ENCODE measurements at places on chromosomes 16 and 17.
A peak's percentile ranks its signal among the peaks of the same experiment; 100 is the strongest.

DNA sequence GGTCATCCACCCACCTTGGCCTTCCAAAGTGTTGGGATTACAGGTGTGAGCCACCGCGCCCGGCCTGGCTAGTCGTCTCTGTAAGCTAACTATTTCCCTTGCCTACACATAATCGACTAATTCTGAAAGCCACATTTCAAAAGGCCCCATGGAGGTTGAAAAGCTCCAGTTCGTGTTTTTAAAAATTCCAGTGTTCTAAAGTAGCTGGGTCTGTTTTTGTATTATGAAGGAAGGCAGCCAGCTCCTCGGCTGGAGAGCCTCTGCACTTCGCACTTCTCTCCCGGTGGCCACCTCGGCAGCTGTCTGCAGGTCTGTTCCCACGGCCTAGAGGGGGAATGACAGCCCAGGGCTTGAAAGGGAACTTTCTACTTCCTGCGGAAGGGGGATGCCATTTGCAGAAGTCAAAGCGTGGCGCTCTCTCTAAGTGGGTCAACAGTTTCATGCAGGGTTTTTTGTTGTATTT, 16.9 kb downstream of the HASPIN start:
- DNase-seq: peak; percentile 69

DNA sequence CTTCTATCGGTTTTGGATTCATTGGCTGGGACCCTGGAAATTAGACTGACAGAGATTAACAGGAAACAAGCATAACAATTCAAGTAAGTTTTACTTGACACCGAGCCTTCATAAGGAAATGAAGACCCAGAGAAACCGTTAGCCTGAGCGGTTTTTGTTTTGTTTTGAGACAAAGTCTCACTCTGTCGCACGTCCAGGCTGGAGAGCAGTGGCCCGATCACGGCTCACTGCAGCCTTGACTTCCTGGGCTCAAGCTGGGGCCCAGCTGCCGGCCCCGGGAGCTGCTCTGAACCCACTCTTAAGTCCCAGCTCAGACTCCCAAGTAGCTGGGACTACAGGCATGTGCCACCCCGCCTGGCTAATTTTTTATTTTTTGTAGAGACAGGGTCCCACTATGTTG, 321.3 kb downstream of the SEC14L1 start:
- peak; percentile 51 for DNase-seq

DNA sequence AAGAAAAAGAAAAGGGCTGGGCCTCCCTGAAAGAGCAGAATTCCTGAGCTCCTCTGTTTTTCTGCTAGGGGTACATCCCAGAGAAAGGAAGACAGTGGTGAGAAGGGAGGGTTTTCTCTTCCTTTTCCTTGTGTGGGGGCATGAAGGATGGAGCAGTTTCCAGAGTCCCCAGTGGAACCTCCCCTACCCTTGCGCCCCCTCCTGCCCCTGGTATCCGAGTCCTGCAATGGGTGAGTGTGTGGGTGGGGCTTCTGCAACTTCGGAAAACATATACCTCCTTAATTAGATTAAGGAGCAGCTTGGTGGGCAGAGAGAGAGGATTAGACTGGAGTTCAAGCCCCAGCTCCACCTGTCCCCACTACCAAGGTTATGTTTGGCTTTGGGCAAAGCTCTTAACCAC, 5.4 kb upstream of the GIP start:
- no peak for DNase-seq

- DNase-seq: no peak
Measured at GRCh38 chr17:6457688-6458459, 13.6 kb downstream of the PIMREG start.

DNA sequence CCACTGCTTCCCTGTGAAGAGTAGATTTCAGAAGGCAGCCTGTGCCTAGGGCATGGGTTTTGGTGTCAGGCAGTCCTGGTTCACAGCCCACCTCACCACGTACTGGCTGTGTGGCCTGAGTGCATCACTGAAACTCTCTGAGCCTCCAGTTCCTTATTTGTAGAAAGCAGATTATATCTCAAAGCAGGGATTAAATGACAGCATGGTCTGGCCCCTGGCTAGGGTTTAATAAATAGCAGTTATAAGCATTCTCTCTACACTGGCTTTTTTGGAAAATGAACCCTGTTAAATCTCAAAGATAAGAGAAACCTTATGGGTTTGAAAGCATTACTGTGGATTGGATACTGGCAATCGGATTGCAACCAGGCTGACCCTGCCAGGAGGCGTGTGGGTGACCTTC, 2.9 kb upstream of the MT1M start:
- DNase-seq: no peak

DNA sequence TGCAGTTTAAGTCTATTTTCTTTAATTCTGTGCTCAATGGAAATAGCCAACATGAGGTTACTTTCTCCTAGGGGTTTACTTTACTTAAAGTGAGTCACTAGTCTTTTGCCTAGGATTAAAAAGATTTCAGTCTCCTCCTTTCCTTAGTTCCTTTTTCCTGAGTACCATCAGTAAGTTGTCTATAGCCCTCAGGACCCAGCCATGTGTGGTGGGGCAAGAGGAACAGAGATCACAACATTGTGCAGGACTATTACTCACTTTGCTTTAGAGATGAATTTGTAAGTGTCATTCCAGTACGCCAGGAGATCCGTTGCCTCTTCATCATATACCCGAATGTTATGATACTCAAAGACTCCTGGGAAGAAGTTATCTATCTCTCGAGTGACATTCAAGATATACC, 27.7 kb upstream of the CORO6 start:
- DNase-seq: no peak

DNA sequence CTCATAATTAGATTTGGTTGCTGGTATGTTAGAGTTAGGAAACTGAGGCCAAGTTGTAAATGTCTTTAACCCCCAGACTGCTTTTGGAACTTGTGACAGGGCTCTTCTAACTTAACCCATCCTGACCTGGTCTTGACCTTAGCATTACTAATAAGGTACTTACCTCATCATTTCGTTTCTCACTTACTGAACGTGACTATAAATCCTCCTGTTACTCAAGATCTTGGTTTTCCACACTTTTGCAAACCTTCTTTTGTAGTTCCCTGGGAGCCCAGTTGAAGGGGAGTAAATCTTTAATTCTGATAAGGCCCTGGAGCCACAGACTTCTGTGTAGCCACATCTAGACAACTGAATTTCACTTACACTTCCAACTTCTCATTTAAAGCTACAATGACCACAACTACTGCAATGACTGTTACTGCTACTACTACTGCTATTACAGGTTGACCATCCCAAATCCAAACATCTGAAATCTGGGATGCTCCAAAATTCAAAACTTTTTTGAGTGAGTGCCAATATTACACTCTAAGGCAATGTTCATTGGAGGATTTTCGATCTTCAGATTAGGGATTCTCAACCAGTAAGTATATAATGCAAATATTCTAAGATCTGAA, 248.8 kb upstream of the TBX2 start:
- DNase-seq: no peak

GRCh38 chr17:29138184-29138955, 41.8 kb downstream of the MYO18A start:
- peak; percentile 75 for DNase-seq

- no peak for DNase-seq
Measured at GRCh38 chr17:80701730-80702129, 157.1 kb downstream of the RPTOR start.

DNA sequence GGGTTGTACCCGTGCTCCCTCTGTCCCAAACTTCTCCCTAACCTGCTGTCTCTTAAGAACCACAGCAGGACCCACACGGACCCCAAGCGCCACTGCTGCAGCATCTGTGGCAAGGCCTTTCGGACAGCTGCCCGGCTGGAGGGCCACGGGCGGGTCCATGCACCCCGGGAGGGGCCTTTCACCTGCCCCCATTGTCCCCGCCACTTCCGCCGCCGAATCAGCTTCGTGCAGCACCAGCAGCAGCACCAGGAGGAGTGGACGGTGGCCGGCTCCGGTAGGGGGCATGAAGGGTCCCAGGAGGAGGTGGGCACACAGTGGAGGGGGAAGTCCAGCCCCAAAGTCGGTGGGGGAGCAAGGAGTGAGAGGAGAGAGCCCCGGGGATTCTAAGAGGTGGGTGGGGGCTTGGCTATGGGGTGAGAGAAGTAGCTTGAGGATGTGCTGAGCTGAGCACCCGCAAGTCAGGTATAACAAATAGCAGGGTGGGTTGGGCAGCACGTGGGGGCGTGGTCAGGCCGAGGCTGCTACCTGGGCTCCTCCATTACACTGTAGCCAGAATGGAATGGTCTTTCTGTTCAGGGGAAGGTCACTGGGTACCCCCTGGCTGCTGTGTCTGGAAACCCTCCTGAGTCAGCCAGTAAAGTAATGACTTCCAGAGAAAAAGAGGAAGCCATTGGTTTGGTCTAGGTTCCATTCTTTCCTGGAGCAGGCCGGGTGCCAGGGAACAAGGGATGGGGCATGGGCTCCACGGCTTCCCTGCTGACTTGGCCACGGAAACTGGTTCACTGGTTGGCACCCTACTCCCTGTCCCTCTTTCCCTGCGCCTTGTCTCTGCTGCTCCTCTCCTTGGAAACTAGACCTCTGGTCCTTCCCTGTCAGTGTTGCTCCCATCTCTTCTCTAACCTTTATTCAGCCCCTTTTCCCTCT, 7.1 kb downstream of the PRSS53 start:
- DNase-seq: no peak

GRCh38 chr16:71353736-71354135, 4.8 kb upstream of the CALB2 start:
- DNase-seq: no peak

DNA sequence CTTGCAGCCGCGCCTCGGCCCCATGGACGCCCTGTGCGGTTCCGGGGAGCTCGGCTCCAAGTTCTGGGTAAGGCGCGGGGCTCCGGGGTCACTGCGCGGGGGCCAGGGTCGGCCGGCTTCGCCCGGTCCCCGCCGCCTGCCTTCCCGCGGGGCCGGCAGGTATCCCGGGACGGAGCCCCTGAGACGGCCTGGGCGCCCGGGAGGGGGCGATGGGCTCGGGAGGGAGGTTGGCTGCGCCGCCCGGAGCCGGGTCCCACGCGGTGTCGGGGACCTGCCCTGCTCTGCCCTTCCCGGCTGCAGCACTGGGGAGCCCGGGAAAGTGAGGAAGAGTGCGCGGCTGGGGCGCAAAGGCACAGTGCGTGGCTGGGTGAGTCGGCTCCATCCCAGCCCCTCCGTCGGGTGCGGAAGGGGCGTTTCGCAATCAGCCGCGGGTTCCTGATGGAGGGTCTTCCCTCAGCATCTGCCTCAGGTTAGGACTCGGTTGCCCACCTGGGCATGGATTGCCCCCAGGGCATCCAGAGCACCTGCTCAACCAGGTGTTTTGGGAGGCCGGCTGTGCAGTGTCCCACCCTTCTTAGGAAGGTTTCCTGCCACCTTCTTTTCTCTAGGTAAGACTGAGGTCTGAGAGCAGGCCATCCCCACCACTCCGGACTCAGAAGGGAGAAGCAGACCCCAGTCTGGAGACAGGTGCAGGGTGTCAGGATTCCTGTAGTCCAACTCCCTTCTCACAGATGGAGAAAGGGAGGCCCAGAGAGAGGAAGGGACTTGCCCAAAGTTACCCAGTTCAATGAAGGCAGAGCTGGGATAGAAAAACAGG, 442 bp downstream of the ABCC3 start:
- DNase-seq: no peak

GRCh38 chr16:57677622-57678369, 9.7 kb downstream of the ADGRG3 start:
- no peak for DNase-seq

- DNase-seq: no peak
Measured at GRCh38 chr17:31562376-31562840, 170.9 kb downstream of the RAB11FIP4 start.

DNA sequence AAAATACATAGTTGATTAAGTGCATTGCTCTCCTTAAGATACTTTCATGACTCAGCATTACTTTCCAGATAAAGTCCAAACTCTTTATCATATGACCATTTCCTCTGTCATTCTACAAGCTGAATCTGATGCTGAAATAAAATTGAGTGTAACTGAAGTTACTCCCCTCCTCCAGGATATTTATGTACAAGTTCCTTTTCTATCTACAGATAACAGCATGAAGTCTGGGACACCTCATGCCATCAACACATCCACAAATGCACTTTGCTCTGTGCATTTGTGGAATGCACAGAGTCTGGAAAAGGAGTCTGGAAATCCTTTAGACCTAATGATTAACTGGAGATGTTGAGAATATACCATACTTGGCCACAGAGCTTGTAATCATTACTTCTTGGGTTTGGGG, 60.5 kb downstream of the ACSM2B start:
- DNase-seq: no peak

- DNase-seq: no peak
Measured at GRCh38 chr16:28258567-28258966, 33.8 kb upstream of the SBK1 start.

DNA sequence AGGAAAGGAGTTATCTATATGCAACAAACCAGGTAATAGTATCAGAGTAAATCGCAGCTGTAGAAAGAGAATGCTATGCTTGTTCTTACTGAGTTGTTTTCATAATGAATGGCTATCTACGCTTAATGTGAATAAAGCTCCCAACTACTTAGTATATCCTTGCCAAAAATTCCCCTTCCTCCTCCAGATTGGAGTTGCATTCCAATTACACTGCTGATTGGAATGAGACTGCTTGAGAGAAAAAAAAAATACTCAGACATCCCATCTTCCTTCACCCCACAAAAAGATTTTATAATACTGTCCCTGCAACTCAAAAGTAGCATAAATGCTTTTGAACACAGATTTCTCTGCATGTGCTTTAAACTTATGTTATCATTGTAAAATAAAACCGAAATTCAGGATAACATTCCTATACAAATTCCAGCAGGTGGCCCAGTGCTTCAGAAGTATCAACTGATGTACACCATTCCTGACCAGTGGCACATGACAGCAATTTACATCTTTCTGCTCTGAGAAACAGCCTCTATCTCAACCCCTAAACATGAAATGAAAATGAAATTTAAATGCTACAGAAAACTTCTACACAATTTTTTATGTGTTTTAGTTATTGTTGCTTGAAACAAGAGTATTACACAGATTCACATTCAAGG, 47.0 kb downstream of the SMURF2 start:
- DNase-seq: no peak

GRCh38 chr17:63309021-63309420, 137.1 kb downstream of the CYB561 start:
- no peak for DNase-seq

GRCh38 chr17:3037259-3037658, 26.1 kb downstream of the OR1D5 start:
- DNase-seq: no peak

DNA sequence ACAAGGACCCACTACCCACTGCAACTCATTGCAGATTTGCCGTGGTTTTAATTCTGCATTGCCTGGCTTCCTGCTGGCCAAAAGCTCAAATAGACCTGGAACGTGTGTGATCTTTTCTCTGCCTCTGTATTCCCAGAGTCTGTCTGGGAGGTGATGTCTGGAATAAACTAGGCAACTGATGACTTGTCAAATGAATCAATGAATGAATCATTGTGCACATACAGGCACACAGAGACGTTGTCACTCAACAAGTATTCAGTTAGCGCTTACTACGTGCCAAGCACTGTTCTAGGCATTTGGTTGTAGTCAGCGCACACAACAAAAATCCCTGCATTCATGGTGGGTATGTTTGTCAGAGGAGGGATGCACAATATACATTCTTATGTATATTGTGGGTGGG, 8.9 kb downstream of the TMEM132E start:
- DNase-seq: no peak

DNA sequence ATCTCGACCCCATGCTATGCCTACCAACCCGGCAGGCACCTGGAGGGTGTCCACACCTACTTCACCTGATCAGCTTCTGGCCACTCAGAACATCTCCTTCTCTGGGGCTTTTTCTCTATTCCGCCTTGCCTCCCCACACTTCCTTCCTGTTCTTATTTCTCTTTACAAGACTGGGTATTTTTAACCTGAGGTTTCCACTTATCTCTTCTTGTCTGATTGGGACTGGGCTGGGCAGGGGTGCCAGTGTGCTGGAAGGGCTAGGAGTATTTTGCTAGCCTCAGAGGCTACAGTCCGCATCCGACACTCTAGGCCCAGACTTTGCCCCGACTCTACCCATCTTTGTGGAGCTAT, 26.2 kb upstream of the ZNF652 start:
- DNase-seq: peak; percentile 41
